ENCODE measurements at places on chromosomes 13 and 19. TPM values are rescaled to one million over a fixed set of nuclear protein-coding genes. Genes with fewer than 3 reads are reported as not detected.
A peak's percentile ranks its signal among the peaks of the same experiment; 100 is the strongest.

Gene MYCBP2
- 55.5 TPM for total RNA-seq

Gene ZNF442
- 0.86 TPM for total RNA-seq

Gene BTBD2
- total RNA-seq: 91.7 TPM

Gene ZNF728
- not detected for total RNA-seq

Gene HS6ST3
- not detected for total RNA-seq

Gene GPC6
- total RNA-seq: 23.3 TPM

Gene FPR1
- not detected for total RNA-seq

Gene GAPDHS
- total RNA-seq: not detected

Gene SPINT2
- total RNA-seq: not detected

Gene BEST2
- 0.13 TPM for total RNA-seq

Gene KCNN4
- not detected for total RNA-seq

Gene TMEM255B
- 0.06 TPM for total RNA-seq

DNA sequence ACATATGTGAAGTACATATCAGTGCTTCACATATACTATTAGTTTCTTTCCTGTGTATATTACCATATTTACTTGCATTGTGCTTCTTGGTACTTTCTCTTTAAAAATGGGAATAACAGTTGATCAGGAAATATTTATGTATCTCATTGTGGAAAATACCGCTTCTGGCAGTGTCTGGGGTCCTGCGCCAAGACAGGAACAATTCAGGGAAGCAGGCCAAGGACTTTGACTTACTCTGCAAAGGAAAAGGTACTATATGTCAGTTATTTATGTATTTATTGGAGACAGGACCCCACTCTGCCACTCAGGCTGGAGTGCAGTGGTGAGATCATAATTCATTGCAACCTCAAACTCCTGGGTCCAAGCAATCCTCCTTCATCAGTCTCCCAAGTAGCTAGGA lies 57.7 kb upstream of the NBEA start:
- no peak for DNase-seq
- no peak overlapping the region for H3K4me3 ChIP-seq
- H3K36me3 ChIP-seq: no peaks in the 10 kb centered on the region
- H3K27ac ChIP-seq: no peak overlapping the region
- no peaks in the 10 kb centered on the region for H3K4me1 ChIP-seq
- peaks cover 13% of the 10 kb centered on the region for H3K27me3 ChIP-seq

DNA sequence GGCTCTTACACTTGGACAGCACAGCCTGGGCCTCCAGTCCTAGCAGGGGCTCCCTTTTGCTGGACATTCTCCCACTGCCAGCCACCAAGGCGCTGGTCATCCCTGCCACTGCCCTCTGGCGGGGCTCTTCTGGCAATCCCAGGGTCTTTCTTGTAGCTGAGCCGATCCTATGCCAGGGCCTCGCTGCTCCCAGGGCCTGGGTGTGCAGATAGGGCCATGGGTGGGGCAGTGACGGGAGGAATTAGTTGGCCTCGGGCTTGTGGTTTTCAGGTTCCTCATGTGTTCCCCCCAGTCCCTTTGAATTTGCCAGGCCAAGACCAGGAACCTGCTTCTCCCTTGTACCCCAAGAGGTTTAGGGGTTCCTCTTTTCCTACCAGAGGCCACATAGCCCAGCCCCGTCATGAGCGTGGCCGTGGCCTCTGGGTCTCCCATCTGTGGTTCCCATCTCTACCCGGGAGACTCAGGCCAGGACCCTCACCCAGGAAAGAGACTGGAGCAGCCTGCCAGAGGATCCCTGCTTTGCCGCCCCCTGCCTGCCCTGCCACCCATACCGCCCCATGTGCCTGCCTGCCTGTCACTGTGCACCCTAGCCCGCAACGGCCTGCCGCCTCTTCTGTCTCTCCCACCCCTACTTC lies 26.2 kb downstream of the TMED1 start:
- peaks cover 8% of the 10 kb centered on the region for H3K4me1 ChIP-seq
- peaks cover 4% of the 10 kb centered on the region for H3K36me3 ChIP-seq
- H3K4me3 ChIP-seq: no peak overlapping the region
- H3K27me3 ChIP-seq: no peaks in the 10 kb centered on the region
- no peak overlapping the region for H3K27ac ChIP-seq

DNA sequence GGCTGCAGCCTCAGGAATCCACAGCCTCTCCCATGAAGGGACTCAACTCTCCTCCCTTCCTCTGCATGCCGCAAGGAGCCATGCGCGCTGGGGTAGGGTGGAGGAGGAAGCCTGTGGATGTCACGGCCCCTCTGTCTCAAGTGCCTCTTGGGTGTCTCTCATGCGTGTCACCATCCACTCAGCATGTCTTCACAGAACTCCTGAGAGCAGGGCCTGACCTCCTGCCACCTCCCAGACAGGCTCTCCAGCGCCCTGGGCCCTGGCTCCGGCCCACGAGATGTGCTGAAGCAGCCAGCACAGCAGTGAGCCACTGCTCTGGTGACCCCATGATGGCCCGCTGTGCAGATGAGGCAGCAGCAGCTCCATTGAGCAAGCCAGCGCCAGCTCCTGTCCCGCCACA lies 25.9 kb upstream of the SPACA7 start:
- H3K27ac ChIP-seq: no peak overlapping the region
- no peak for DNase-seq
- H3K4me3 ChIP-seq: no peak overlapping the region
- H3K36me3 ChIP-seq: no peaks in the 10 kb centered on the region

GRCh38 chr13:44919104-44919804 lies 70.0 kb downstream of the NUFIP1 start:
- H3K36me3 ChIP-seq: no peaks in the 10 kb centered on the region
- peak overlapping the region; percentile 90 for H3K27ac ChIP-seq
- DNase-seq: no peak
- peaks cover 15% of the 10 kb centered on the region for H3K4me1 ChIP-seq
- peak overlapping the region; percentile 53 for H3K4me3 ChIP-seq

- H3K4me3 ChIP-seq: peak overlapping the region; percentile 32
- DNase-seq: no peak
- H3K36me3 ChIP-seq: peaks cover 3% of the 10 kb centered on the region
- peaks cover 56% of the 10 kb centered on the region for H3K4me1 ChIP-seq
Measured at GRCh38 chr13:93244918-93245280, 18.3 kb downstream of the GPC6 start.

- H3K36me3 ChIP-seq: peaks cover 14% of the 10 kb centered on the region
- no peak overlapping the region for H3K27ac ChIP-seq
- no peaks in the 10 kb centered on the region for H3K27me3 ChIP-seq
- no peak overlapping the region for H3K4me3 ChIP-seq
- no peak for DNase-seq
Measured at GRCh38 chr13:28268800-28269223, 130.5 kb downstream of the PAN3 start.

DNA sequence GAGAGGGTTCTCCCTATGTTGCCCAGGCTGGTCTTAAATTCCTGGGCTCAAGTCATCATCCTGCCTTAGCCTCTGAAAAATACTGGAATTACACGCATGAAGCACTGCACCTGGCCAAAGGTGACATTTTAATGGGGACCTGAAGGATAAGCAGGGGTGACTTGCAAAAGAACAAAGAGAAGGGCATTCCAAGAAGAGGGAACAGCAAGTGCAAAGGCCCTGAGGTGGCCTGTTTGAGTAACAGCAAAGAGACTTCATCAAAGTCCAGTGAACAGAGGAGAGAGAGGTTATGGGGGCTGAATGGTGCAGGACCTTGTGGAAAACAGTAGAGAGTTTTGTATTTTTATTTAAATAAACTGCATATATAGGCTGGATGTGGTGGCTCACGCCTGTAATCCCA lies 4.1 kb downstream of the CA11 start:
- H3K36me3 ChIP-seq: no peaks in the 10 kb centered on the region
- no peak overlapping the region for H3K4me3 ChIP-seq
- H3K27ac ChIP-seq: no peak overlapping the region

- no peak overlapping the region for H3K27ac ChIP-seq
- no peaks in the 10 kb centered on the region for H3K36me3 ChIP-seq
- H3K27me3 ChIP-seq: no peaks in the 10 kb centered on the region
- no peak overlapping the region for H3K4me3 ChIP-seq
- no peaks in the 10 kb centered on the region for H3K4me1 ChIP-seq
Measured at GRCh38 chr13:40457929-40458719, 208.3 kb downstream of the FOXO1 start.

GRCh38 chr13:53142306-53142705 lies 113.7 kb downstream of the OLFM4 start:
- peaks cover 4% of the 10 kb centered on the region for H3K4me1 ChIP-seq
- no peaks in the 10 kb centered on the region for H3K36me3 ChIP-seq
- H3K27me3 ChIP-seq: no peaks in the 10 kb centered on the region
- no peak for DNase-seq
- no peak overlapping the region for H3K27ac ChIP-seq

GRCh38 chr19:33438987-33439781 lies 65.7 kb downstream of the CEBPG start:
- H3K4me3 ChIP-seq: no peak overlapping the region
- no peak overlapping the region for H3K27ac ChIP-seq
- peaks cover 27% of the 10 kb centered on the region for H3K4me1 ChIP-seq

- DNase-seq: peak; percentile 79
- no peaks in the 10 kb centered on the region for H3K27me3 ChIP-seq
- no peaks in the 10 kb centered on the region for H3K36me3 ChIP-seq
- H3K4me3 ChIP-seq: peak overlapping the region; percentile 42
- no peak overlapping the region for H3K27ac ChIP-seq
Measured at GRCh38 chr19:20999731-21000352, 20.6 kb upstream of the ZNF430 start.

DNA sequence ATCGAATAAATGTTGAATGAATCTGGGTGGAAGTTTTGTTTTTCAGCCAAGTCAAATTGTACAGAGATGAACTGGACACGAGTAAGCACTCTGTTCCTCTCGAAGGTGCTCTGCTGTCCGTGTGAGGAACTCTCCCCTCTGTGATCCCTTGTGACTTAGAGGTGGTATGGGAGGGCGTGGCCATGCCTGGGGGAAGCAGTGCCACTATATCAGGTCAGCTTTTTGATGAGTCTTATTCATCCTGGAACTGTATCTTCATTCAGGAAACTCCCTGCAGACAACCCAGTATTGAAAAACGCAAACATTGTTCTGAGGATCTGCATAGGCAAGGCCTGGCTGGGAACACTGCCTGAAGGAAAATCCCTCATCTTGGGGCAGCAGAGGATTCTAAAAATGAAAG lies 45.7 kb upstream of the FLT1 start:
- no peaks in the 10 kb centered on the region for H3K4me1 ChIP-seq
- no peak for DNase-seq
- H3K36me3 ChIP-seq: no peaks in the 10 kb centered on the region
- no peak overlapping the region for H3K27ac ChIP-seq

GRCh38 chr13:30904043-30904442 lies 2.0 kb upstream of the MEDAG start:
- no peak for DNase-seq
- no peaks in the 10 kb centered on the region for H3K36me3 ChIP-seq
- H3K4me1 ChIP-seq: peaks cover 16% of the 10 kb centered on the region
- H3K4me3 ChIP-seq: no peak overlapping the region
- H3K27me3 ChIP-seq: no peaks in the 10 kb centered on the region

GRCh38 chr13:36839981-36840380 lies 21.0 kb downstream of the RFXAP start:
- H3K27me3 ChIP-seq: no peaks in the 10 kb centered on the region
- H3K4me3 ChIP-seq: no peak overlapping the region
- H3K27ac ChIP-seq: peak overlapping the region; percentile 82
- H3K36me3 ChIP-seq: peaks cover 5% of the 10 kb centered on the region
- DNase-seq: peak; percentile 92
- H3K4me1 ChIP-seq: peaks cover 53% of the 10 kb centered on the region

- no peak for DNase-seq
- no peak overlapping the region for H3K4me3 ChIP-seq
- no peak overlapping the region for H3K27ac ChIP-seq
- no peaks in the 10 kb centered on the region for H3K4me1 ChIP-seq
Measured at GRCh38 chr13:105105471-105105870, 1430.0 kb downstream of the EFNB2 start.

DNA sequence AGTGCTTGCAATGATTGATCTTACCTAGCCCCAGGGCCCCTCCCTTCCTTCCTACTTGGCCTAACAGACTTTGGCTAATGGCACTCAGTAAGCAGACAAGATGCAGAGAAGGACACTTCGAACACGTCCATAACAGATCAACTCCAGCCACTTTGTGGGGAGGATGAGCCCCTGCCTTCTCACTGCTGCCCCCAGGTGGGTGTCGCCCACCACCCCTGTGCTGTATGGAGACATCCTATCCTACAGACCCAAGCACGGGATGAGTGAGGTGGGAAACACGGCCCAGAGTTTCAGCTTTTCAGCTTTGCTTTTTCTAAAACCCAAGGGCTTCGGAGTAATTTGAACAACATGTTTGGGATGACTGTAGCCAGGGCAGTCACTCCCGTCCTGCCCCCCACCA lies 5.5 kb downstream of the SLC7A1 start:
- no peaks in the 10 kb centered on the region for H3K36me3 ChIP-seq
- DNase-seq: no peak
- H3K4me3 ChIP-seq: no peak overlapping the region
- H3K4me1 ChIP-seq: peaks cover 16% of the 10 kb centered on the region

- H3K27me3 ChIP-seq: no peaks in the 10 kb centered on the region
- peak; percentile 2 for DNase-seq
- H3K36me3 ChIP-seq: no peaks in the 10 kb centered on the region
- no peak overlapping the region for H3K27ac ChIP-seq
Measured at GRCh38 chr13:34257966-34258365, 440.0 kb downstream of the RFC3 start.

GRCh38 chr19:40756502-40757110 lies 5.6 kb downstream of the SNRPA start:
- H3K27me3 ChIP-seq: no peaks in the 10 kb centered on the region
- no peak overlapping the region for H3K27ac ChIP-seq
- H3K36me3 ChIP-seq: peaks cover 62% of the 10 kb centered on the region
- DNase-seq: no peak
- peaks cover 3% of the 10 kb centered on the region for H3K4me1 ChIP-seq

DNA sequence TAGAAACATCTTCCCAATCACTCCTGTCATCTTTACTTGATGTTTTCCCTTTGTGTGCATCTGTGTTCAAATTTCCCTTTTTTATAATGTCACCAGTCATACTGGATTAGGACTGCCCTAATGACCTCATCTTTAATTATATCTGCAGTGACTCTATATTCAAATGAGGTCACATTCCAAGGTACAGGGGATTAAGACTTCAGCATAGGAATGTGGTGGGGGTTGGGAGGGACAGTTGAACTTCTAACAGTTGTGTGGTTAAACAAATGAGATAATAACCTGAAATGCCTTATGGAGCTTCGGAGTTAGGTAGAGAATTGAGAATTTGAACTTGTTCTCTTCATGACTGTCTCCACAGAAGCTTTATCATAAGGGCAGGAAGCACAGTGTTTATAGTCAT lies 23.0 kb downstream of the PAN3 start:
- H3K27ac ChIP-seq: peak overlapping the region; percentile 24
- no peak overlapping the region for H3K4me3 ChIP-seq
- peaks cover 19% of the 10 kb centered on the region for H3K4me1 ChIP-seq
- no peaks in the 10 kb centered on the region for H3K27me3 ChIP-seq
- peak; percentile 75 for DNase-seq

Measured in A673 (cell line).